ENCODE measurements at places on chromosomes 2 and 18.

- no peak for DNase-seq
Measured at GRCh38 chr18:55073116-55073515, 113.9 kb upstream of the CCDC68 start.

GRCh38 chr2:85811180-85812093 lies 57.6 kb downstream of the ATOH8 start:
- no peak for DNase-seq

GRCh38 chr2:112958428-112959108 lies 19.2 kb upstream of the IL36G start:
- peak; percentile 47 for DNase-seq

- DNase-seq: no peak
Measured at GRCh38 chr2:167147271-167147941, 259.1 kb downstream of the XIRP2 start.

- no peak for DNase-seq
Measured at GRCh38 chr2:134875309-134875708, 36.9 kb downstream of the ACMSD start.

DNA sequence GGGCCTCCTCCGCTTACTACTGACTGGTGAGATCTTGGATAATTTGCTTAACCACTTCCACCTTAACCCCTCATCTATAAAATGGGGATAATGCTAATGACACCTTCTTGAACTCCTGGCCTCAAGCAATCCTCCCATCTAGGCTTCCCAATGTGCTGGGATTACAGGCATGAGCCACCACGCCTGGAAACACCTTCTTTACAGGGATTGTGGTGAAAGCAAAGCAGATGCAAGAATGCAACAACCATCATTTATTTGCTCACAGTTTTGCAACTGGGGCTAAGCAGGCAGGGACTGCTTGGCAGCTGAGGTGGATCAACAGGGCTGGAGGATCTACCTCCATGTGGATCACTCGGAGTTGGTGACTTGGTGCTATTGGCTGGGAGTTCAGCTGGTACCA lies 76.2 kb upstream of the ZNF532 start:
- no peak for DNase-seq

- no peak for DNase-seq
Measured at GRCh38 chr18:54239601-54240000, 15.1 kb upstream of the MBD2 start.

- DNase-seq: no peak
Measured at GRCh38 chr2:130726614-130727180, 2.2 kb upstream of the GPR148 start.

DNA sequence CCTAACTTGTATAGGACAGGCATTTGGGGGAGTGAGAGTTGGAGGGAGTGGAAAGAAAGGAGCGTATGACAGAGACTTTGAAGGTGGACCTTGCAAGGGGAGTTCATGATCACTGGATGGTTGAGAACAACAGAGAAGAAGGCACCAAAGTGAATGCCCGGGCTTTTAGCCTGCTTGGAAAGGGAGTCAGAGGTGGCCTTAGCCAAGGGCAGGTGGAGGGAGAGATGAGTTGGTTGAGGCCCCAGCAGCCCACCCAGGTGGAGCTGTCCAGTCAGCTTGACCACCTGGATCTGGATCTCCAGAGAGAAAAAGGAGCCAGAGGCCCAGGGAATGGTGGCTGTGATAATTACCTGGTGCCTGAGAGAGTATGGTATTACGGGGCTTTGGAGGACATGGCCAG lies 73.6 kb downstream of the COA5 start:
- no peak for DNase-seq

- no peak for DNase-seq
Measured at GRCh38 chr2:64114063-64114911, 29.9 kb downstream of the PELI1 start.

GRCh38 chr2:120308038-120308910 lies 37.7 kb upstream of the INHBB start:
- no peak for DNase-seq

- DNase-seq: no peak
Measured at GRCh38 chr2:222671259-222672067, at the start of gene MOGAT1. MOGAT1 (plus strand) TSS chr2:222671658; CDS start chr2:222671786, 128 bp downstream.

DNA sequence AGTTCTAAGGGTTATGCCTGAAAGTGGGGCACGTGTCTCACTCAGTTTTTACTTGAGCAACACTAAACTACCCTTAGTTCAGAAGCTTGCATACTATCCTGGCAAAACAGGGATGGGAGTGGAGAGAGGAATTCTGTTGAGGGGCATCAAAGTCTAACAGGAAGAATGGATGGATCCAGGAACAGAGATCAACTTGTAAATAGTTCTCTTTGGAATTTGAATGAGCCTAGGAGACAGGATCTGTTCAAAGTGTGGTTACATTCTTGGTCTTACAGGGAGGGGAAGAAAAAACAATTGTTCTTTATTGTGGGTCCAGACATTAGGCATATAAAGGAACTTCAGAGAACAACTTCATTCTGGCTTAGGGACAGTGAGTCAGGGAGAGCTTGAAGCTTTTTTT lies 560.2 kb downstream of the CNTNAP5 start:
- no peak for DNase-seq

DNA sequence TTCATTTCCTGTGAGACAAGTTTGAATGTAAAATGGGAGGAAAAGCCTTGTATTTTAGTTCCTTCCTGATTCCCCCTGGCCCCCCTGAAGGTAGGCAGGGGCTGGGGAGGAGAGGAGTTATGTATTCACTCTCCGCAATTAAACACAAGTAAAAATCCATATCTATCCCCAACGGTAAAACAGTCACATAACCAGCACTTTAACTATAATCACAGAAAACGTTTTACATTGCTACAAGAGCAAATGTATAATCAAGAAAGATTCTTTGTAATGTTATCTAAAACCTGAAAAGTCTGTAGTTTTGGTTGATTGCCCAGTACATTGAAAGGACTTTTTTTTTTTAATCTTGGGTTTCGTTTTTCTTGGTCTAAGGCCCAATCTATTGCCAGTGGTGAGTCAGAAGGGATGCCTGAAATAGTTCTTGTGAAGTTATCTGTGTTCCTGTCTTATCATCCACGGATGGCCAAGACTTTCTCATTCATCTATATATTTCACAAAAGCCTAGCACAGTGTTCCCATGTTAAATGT lies 34.5 kb upstream of the CCNYL1 start:
- DNase-seq: no peak

DNA sequence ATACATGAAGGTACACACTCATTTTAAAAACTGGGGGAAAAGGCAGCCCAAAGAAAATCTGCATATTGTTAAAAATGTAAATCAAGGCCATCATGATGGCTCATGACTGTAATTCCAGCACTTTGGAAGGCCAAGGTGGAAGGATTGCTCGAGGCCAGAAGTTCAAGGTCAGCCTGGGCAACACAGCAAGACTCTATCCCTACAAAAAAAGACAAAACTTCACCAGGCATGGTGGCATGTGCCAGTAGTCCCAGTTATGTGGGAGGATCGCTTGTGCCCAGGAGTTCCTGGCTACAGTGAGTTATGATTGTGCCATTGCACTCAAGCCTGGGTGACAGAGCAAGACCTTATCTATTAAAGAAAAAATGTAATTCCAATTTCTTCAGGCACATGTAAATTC lies 34.6 kb upstream of the TMEM247 start:
- no peak for DNase-seq

DNA sequence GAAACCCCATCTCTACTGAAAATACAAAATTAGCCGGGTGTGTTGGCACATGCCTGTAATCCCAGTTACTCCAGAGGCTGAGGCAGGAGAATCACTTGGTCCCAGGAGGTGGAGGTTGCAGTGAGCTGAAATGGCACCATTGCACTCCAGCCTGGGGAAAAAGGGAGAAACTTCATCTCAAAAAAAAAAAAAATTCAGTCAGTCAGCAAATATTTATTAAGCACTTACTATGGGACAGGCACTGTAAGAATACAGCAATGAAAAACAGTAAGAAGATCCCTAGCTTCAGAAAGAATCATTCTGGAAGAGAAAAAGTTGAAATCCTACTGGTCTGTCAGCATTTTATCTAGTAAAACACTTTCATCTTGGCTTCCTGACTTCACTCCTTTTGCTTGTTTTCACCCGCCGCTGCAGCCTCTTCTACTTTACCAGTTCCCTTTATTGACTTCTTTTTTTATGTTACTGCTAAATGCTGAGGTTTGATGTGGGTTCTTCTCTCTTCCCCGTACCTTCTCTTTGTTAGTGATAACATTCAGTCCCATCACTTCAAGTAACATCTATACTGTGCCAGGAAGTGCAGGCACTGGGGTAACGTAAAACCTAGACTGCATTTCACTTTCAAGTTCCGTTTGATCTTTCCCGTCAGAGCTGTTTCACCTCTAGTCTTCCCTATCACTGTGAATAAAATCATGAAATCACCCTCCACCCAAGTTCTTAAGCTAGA lies 10.8 kb upstream of the TAF4B start:
- DNase-seq: peak; percentile 56

DNA sequence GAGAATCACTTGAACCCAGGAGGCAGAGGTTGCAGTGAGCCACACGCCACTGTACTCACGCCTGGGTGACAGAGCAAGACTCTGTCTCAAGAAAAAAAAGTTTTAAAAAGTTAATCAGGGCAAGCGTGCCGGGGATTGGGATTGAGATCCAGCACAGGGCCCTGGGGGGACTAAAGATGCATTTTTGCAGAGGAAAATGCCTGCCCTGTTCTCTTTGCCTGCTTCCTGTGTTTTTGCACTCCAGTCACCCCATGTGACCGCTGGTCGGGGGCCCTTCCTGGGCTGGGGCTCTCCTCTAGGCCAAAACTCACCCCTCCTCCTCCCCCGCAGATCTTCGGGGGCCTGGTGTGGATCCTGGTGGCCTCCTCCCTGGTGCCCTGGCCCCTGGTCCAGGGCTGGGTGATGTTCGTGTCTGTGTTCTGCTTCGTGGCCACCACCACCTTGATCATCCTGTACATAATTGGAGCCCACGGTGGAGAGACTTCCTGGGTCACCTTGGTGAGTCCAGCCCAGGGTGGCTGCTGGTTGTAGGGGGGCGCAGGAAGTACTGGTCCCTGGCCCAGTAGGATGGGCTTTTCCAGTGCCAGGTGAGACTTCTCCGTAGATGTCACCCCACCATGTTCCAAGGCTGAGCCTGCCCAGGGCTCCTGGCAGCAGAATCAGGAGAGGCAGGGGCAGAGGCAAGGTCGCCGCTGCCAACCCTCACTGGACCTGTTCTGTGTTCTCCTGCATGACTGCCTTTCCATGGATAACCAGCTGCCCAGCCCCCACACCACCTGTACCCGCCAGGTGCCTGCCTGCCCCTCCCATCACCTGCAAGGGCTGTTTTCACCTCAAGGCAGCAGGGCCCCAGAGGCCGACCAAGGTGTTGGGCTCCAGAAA lies 22.4 kb downstream of the MAL start:
- no peak for DNase-seq

DNA sequence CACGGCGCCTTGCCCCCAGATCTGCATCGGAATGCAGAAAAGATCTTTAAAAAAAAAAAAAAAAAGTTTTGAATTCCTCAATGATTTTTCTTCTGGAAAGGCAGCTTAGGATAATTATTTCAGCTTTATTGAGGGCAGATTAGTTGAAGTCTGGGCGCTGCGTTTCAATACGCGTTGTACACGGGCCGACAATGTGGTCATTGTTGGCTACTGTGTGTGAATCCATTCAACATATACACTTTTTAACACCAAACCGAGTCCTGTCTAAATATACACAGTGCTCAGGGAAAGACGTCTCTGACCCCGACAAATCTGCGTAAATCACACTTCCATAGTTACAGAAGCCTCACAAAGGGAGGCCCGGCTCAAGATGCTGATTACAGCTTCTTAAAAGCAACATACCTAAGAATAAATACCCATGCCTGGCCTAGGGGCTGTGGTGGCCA lies 1.4 kb upstream of the SIX3 start:
- DNase-seq: no peak

- DNase-seq: no peak
Measured at GRCh38 chr2:223123855-223124610, 72.0 kb downstream of the KCNE4 start.

- no peak for DNase-seq
Measured at GRCh38 chr2:224381521-224382279, 20.2 kb downstream of the FAM124B start.

DNA sequence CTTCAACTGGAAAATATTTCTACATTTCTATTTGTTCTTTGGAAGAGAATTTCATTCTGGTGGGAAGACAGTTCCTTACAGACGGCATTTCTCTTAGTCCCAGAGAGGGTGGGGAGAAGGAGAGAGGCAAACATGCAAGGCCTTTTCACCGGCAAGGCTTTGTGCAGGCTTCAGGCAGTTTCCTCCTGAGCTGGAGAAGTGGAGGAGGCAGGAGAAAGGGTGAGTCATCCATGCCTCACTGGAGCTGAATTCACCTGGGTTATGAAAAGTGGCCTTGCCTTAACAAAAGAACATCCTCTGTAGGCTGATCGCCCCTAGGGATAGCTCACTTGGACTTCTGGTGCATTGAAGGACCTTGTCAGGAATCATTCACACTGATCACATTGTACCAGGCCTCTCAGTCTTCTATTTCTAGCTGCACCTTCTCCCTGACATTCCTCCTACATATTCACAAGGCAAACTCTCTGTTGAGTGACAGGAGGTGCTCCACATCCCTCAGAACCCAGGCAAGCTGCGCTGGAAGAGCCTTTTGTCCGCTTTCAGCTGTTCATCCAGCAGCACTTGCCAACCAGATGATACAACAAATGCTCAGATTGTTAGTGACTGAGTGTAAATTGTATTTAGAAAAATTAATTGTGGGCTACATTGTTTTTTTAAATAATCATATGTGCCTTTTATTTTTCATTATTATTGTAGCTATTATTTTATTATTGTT lies 796.1 kb downstream of the DCDC2C start:
- no peak for DNase-seq

DNA sequence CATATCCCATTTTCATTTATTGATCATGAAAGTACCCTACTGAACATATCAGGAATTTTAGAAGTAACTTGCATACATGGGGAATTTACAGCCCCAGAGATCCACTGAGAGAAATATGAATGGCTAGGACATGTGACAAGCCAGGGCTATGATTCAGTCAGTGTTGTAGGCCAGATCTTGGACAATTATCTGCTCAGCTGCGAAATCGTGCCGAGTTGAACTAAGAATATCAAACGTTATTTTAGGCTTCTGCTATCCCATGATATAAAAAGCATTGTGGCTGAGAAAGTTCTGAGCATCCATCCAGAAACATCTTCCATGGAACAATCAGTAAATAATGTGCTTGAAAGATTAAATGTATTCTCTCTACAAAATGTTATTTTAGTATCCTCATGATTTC lies 85.7 kb upstream of the UNC80 start:
- DNase-seq: no peak

GRCh38 chr2:239146741-239147181 lies 254.1 kb downstream of the HDAC4 start:
- no peak for DNase-seq

- DNase-seq: no peak
Measured at GRCh38 chr2:88082781-88083180, 15.2 kb downstream of the SMYD1 start.

- no peak for DNase-seq
Measured at GRCh38 chr2:168495524-168495923, 39.5 kb downstream of the CERS6 start.

GRCh38 chr2:67560771-67561456 lies 163.8 kb downstream of the ETAA1 start:
- no peak for DNase-seq

DNA sequence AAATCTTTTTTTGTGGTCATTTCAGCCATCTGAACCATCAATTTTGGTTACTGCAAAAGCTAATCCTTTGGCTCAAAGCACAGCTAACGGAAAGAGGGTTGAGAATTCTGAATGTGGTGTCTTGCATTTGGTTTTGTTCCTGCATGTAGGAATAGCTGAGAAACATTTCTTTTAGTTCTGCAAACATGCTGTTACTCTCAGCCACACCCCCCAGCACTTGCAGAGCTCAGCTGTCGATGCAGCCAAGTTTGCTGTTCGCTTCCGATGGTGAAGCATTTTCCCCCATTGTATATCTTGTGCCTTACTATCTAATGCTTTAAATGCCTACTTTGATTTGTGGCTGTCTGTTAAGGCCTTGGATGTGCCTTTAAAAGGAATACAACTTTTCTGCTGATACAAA lies 294.9 kb upstream of the FANCL start:
- no peak for DNase-seq

Data from CD4-positive, alpha-beta T cell (primary cell).